WTC11 (cell line): ENCODE measurements at places on chromosomes 12 and 14. TPM values are rescaled to one million over a fixed set of nuclear protein-coding genes. Genes with fewer than 3 reads are reported as not detected.

- no peak overlapping the region for H3K27ac ChIP-seq
- no peak overlapping the region for H3K4me3 ChIP-seq
- H3K27me3 ChIP-seq, result no peaks in the 10 kb centered on the region
- H3K4me1 ChIP-seq, result no peaks in the 10 kb centered on the region
Measured at GRCh38 chr14:69115407-69116185, 37.3 kb downstream of the DCAF5 start.

The DDX24 gene
- total RNA-seq, result 137 to 174 TPM (median 140 TPM) in 3 replicates

The CMKLR1 gene
- total RNA-seq, result 1.4 to 1.9 TPM (median 1.6 TPM) in 3 replicates

DNA sequence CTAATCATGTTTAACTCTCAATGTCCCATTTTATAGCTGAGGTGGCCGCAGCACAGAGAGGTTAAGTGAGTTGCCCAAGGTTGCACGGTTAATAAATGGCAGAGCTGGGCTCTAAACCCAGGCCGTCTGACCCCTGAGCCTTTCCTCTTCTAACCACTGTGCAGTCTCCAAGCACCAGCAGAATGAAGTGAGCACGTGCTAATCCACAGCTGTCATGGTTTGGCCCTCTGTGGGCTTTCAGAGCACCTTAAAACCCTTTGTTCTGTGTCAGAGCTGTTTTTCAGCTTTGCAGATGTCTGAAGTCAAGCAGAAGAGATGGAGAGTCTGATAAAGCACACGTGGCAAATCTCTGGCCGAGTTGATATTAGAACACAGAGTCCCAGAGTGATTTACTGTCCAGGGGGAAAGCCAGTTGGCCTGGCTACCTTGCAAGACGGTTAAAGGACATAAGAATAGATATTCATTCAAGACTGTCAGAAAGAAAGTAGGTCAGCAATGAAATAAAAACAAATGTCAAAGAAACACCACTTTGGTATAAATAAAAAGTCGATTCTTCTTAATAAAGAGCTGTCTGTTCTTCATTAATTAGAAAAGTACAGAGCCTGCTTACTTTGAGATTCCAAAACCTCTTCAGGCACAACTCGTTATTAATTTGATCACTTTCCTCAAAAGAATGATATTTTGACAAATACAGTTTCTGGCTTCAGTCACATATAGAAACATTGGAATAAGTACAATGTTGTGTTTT lies 107.3 kb downstream of the CRADD start:
- peaks cover 24% of the 10 kb centered on the region for H3K4me1 ChIP-seq
- H3K36me3 ChIP-seq, result peaks cover 3% of the 10 kb centered on the region
- no peak for DNase-seq
- H3K27ac ChIP-seq, result peak overlapping the region; percentile 58; the same call in 1 of the 2 replicates

The TBX5 gene
- 0.21 to 0.33 TPM (median 0.21 TPM) in 3 replicates for total RNA-seq

GRCh38 chr14:77557391-77557790 lies 58.8 kb upstream of the ISM2 start:
- peaks cover 45% of the 10 kb centered on the region for H3K36me3 ChIP-seq
- H3K4me1 ChIP-seq, result no peaks in the 10 kb centered on the region
- DNase-seq, result no peak
- H3K4me3 ChIP-seq, result no peak overlapping the region
- H3K27me3 ChIP-seq, result no peaks in the 10 kb centered on the region
- no peak overlapping the region for H3K27ac ChIP-seq

The FOXG1 gene
- 0.09 to 0.18 TPM (median 0.16 TPM) in 3 replicates for total RNA-seq

The SP7 gene
- 0.09 TPM in 1 of 3 replicates, not detected in the others for total RNA-seq

The RFX4 gene
- 0.14 to 0.26 TPM in 2 of 3 replicates, not detected in the other for total RNA-seq

DNA sequence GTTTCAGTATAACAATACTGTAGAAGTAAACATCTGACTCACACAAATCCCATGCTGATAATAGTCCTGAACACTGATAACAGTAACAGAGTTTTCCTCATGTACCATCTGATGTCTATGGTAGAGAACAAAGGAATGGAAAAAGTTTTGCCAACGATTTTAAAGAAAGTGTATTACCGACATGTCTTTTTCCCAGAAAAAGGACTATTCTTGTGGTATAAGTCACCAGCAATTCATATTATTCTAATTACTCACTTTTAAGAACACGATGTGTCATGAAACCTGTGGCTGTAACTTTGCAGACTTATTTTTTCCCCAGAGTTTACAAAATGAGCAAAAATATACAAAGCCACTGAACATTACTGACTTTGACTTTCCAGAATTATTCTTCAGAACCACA lies 40.1 kb upstream of the DCN start:
- H3K36me3 ChIP-seq, result no peaks in the 10 kb centered on the region
- no peaks in the 10 kb centered on the region for H3K27me3 ChIP-seq
- no peaks in the 10 kb centered on the region for H3K4me1 ChIP-seq
- no peak for DNase-seq

GRCh38 chr14:70716958-70717357 lies 75.2 kb downstream of the TTC9 start:
- H3K36me3 ChIP-seq, result no peaks in the 10 kb centered on the region
- no peak overlapping the region for H3K27ac ChIP-seq
- no peaks in the 10 kb centered on the region for H3K27me3 ChIP-seq
- no peak overlapping the region for H3K4me3 ChIP-seq
- H3K4me1 ChIP-seq, result peaks cover 29% of the 10 kb centered on the region

GRCh38 chr12:11581179-11581755 lies 68.2 kb upstream of the ETV6 start:
- no peaks in the 10 kb centered on the region for H3K27me3 ChIP-seq
- H3K27ac ChIP-seq, result no peak overlapping the region; the same call in 1 of the 2 replicates
- no peak overlapping the region for H3K4me3 ChIP-seq
- peaks cover 11% of the 10 kb centered on the region for H3K4me1 ChIP-seq

DNA sequence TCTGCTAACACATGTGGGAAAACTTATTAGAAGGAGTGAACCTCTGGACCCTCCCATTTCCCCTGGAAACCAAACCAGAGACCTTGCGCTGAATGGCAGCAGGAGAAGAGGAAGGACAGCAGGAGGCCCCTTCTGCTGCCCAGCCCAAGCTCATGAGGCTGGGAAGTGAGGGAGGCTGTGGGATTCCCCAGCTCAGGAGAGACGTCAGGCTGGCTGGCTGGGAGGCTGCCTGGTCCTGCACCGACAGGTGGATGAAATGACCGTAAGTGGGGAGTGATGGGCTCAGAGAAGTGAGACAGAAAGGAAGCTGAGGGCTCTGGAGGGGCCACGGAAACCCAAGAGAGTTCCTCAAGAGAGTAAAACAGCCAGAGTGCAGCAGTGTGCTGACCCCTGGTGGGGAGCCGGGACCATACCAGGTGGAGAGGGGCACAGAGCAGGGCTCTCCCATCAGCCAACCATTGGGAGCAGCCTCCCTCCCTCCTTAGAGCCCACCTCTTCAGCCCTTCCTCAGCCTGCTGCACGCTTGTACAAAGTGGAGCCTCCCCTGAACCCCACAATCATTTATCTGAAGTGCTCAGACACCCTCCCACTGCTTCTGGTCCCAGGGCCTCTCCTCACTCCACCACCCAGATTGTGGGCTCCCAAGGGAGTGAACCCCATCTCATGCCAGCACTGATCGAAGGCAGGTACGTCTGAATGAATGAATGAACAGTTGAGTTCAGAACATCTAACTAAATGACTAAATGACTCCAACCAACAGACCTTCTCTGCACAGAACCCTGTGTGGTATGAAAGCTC lies 14.0 kb downstream of the TAMALIN start:
- H3K27me3 ChIP-seq, result peaks cover 65% of the 10 kb centered on the region
- H3K4me3 ChIP-seq, result peak overlapping the region; percentile 58
- DNase-seq, result peak; percentile 87
- H3K27ac ChIP-seq, result no peak overlapping the region

GRCh38 chr12:31728289-31728916 lies 418 bp downstream of the AMN1 start:
- H3K36me3 ChIP-seq, result peaks cover 11% of the 10 kb centered on the region
- H3K27me3 ChIP-seq, result peaks cover 22% of the 10 kb centered on the region
- H3K27ac ChIP-seq, result peak overlapping the region; percentile 94
- no peak for DNase-seq
- peaks cover 46% of the 10 kb centered on the region for H3K4me1 ChIP-seq

DNA sequence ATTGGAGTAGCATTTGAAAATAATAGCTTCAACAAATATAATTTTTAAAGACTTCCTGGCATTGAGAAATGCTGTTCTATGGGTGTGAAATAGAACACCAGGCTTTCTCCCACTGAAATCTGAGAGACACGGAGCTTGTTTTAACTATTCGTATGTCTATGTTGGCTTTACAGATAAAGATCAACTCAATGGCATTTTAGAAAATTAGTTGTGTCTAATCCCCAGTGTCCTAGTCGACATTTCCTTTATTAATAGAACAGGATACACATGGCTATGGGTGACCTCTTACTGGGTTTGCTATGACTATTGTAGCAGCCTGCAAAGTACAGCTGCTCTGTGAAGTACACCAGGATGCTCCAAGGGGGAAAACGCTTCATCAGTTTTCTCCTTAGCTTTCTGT lies 159.3 kb downstream of the SLC25A21 start:
- H3K36me3 ChIP-seq, result no peaks in the 10 kb centered on the region
- no peak overlapping the region for H3K27ac ChIP-seq
- no peaks in the 10 kb centered on the region for H3K4me1 ChIP-seq

DNA sequence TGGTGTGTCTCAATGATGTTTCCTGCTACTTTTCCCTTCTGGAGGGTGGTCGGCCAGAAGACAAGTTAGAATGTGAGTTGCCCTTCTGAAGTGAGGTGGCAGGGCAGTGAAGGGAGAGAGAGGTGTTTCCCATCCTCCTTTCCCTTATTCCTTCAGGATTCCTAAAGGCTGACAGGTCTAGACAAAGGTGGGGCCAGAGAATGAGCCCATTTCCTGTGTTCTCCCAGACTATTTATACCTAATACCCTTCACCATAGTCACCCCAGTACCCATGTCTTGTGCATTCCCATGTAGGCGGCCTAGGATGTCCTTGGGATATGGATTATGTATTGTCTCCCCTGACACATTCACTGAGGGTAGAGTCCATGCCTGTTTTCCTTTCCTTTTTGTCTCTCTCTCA lies 7.0 kb downstream of the DGKA start:
- H3K4me1 ChIP-seq, result peaks cover 9% of the 10 kb centered on the region
- peaks cover 39% of the 10 kb centered on the region for H3K27me3 ChIP-seq
- DNase-seq, result no peak
- no peak overlapping the region for H3K4me3 ChIP-seq

DNA sequence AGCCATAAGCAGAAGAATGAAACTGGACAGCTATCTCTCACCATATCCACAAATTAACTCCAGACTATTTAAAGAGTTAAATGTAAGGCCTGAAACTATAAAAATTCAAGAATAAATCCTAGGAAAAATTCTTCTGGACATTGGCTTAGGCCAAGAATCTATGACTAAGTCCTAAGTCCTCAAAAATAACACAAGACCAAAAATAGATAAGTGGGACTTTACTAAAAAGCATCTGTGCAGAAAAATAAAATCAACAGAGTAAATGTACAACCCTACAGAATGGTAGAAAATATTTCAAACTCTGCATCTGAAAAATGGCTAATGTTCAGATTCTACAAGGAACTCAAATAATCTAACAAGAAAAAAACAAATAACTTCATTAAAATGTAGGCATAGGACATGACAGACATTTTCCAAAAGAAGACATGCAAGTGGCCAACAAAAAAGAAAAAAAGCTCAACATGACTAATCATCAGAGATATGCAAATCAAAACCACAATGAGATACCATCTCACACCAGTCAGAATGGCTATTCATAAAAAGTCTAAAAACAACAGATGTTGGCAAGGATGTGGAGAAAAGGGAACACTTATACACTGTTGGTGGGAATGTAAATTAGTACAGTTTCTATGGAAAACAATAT lies 61.0 kb upstream of the PPFIA2 start:
- no peaks in the 10 kb centered on the region for H3K27me3 ChIP-seq
- no peak for DNase-seq
- H3K36me3 ChIP-seq, result no peaks in the 10 kb centered on the region
- no peaks in the 10 kb centered on the region for H3K4me1 ChIP-seq
- H3K4me3 ChIP-seq, result no peak overlapping the region
- H3K27ac ChIP-seq, result no peak overlapping the region

The WDR20 gene
- 25.6 to 27.5 TPM (median 25.9 TPM) in 3 replicates for total RNA-seq

GRCh38 chr12:17381211-17381610 lies 708.8 kb downstream of the RERGL start:
- no peak for DNase-seq
- H3K4me3 ChIP-seq, result no peak overlapping the region
- H3K36me3 ChIP-seq, result no peaks in the 10 kb centered on the region
- no peaks in the 10 kb centered on the region for H3K4me1 ChIP-seq
- H3K27me3 ChIP-seq, result no peaks in the 10 kb centered on the region; the same call in 1 of the 2 replicates
